ENCODE measurements at places on chromosomes 3 and 15.

GRCh38 chr3:112092496-112093179 lies 6.4 kb downstream of the C3orf52 start:
- no peak for DNase-seq

- DNase-seq = no peak
Measured at GRCh38 chr3:59764171-59764570, 714.3 kb upstream of the CFAP20DC start.

DNA sequence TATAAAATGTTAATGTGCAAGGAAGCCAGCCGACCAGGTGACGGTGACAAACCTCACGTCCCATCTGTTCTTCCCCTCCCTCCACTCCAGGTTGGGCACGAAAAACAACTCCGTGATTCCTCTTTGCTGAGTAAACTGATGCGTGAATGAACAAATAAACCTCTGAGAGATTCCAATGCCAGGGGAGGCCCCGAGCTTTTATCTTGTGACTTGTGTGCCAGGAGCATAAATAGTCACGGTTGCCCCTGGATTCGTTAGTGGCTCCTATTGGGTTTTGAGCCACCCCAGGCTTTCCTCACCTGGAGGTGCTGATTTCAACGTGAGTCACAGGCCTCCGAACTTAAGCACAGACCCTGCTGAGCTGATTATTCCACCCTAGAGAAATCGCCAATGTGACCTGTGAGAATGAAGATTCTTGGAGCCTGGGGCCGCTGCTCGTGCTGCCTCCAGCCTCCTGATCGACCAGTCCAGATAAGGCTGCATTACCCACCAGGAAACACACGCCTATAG lies 119.2 kb downstream of the SHQ1 start:
- no peak for DNase-seq

DNA sequence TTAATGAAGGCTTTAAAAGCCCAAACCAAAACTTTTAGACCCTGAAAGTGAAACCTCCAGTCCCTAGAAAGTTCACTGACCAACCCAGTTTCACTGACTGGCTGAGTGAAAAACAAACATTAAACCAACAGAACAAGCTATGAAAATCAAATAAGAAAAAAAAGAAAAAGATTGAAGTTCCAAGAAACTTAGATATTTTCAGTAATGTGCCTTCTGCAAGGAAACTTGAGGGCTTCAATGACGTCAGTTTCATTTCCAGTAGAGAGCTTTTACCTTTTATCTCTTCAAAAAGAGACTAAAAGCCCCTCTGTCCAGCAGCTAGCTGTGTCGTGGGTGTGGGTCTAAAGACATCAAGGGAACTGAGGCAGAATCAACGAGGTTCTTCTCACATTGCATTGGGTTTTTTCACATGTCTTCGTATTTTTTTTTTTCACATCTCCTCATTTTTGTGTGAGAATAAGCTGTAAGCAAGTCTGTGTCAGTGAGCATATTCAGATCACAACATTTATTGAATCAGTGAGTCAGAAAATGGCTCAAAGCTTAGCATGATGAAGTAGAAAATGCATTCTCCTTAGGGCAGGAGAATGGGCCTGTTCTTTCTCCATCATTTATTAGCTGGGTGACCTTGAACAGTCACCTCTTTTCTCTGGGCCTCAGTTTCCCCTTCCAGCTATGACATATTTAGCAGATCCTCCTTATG lies 54.8 kb upstream of the BCL6 start:
- DNase-seq = no peak

GRCh38 chr3:14808502-14809266 lies 10.1 kb upstream of the FGD5 start:
- DNase-seq = no peak

DNA sequence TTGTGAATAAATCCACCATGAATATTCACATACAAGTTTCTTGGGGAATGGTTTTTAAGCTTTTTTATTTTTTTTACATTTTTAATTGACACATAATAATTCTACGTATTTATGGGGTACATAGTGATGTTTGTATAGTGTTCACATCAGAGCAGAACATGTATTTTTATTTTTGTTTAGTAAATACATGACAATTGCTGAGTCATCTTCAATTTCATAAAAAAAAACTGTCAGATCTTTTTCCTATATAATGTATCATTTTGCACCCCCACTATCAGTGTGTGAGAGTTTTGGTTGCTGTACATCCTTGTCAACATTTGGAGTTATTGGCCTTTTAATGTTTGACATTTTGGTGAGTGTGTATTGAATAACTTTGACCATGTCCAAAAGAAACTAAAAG lies 39.9 kb upstream of the FILIP1L start:
- DNase-seq = no peak

DNA sequence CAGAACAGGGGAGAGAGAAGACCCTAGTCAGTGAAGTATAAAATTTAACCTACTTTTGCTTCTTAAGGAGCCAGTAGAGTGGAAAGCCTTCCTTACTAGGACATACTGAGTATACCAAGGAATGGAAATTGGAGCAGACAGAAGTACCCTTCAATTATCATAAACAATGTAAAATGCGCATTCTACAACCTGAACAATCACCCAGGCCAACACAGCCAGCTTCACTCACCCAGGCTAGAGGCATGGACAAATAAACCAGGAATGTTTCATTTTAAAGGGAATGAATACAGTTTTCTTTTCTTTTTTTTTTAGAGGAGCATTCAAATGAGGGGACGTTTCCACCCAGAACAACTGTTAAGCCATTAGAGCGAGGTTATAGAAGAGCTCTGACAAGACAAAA lies 41.9 kb upstream of the PLXND1 start:
- no peak for DNase-seq

GRCh38 chr3:132405188-132405587 lies 12.1 kb upstream of the DNAJC13 start:
- DNase-seq = no peak

GRCh38 chr3:188187053-188187452 lies 33.1 kb downstream of the LPP start:
- no peak for DNase-seq

- DNase-seq = no peak
Measured at GRCh38 chr3:138359148-138359918, 11.0 kb downstream of the MRAS start.

DNA sequence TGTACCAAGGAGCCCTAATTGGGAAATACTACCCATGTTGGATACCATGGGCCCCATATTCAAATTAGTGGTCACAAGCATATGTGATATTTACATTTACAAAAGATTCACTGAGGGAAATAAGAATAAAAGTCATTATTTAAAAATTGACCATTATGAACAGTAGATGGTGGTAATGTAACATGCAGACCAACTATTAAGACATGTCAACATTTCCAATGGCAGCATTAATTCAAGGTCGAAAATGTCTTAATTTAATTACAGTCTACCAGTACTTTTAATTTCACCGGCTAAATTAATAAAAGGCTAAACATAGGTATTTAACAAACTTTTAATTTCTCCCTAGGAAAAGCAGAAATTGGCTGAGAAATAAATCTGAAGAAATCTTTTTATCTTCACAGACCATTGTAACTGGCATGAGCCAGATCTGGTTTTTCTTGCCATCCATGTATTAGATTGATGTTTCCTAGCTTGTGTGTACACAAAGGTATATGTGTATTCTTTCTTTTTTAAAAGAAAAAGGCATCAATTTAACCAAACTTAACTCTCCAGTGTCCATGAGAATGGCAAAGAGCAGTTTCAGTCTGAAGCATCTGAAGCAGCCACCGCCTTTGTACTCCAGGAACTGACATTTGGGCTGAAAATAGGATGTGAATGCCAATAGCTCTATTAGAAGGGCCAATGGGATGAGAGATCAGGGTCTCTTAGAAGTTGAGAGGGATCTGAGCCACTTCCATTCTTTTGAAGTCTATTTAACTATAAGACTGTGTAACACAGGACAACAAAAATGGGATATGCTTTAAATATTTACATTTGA lies 26.6 kb downstream of the NEK11 start:
- no peak for DNase-seq

GRCh38 chr3:159734681-159735080 lies 254.0 kb upstream of the IL12A start:
- no peak for DNase-seq

GRCh38 chr15:90813796-90814190 lies 54.6 kb upstream of the FURIN start:
- DNase-seq = no peak

- no peak for DNase-seq
Measured at GRCh38 chr15:74656935-74657535, 38.8 kb downstream of the EDC3 start.

DNA sequence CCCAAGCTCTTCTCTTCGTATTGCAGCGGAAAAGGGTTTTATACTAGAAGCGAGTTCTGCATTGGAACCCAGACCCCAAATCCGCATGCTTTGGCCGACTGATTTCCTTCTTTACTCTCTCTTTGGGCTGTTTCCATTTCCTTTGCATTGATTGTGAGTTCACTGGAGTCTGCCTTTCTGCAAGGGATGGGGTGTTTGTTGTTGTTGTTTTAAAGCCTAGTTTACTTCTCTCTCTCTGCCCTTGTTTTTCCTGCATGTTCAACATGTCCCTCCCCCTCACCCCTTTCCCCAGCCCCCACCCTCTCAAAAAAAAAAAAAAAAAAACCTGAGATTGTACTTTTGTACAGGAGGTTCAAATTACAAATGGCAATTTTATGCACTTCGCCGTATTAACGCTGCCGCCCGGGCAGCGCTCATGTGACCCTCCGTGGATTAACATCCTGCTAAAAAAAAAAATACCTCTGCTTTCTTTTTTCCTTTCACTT lies 2.2 kb downstream of the NR2F2 start:
- peak; percentile 18 for DNase-seq

DNA sequence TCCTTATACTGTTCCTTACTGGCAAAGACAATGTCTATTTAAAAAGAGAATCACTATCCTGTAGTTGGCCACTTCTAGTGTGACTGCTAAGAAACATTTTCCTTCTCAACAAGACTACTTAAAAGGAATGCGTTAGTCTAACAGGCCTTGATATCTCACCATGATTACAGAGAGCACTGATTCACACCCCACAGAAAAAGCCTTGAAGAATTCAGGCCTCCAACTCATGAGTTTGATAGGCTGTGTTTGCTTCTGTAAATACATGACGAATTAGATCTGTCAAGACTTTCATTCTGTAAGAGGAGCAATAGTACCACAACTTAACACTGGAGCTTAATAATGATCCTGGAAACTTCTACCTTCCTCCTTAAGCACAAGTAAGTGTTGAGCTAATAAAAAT lies 432.8 kb upstream of the NR2F2 start:
- DNase-seq = no peak

GRCh38 chr15:33746203-33746602 lies 222.1 kb upstream of the CHRM5 start:
- no peak for DNase-seq

- no peak for DNase-seq
Measured at GRCh38 chr3:37598808-37599581, 262.7 kb upstream of the CTDSPL start.

GRCh38 chr3:65479990-65480389 lies 558.7 kb downstream of the MAGI1 start:
- no peak for DNase-seq

DNA sequence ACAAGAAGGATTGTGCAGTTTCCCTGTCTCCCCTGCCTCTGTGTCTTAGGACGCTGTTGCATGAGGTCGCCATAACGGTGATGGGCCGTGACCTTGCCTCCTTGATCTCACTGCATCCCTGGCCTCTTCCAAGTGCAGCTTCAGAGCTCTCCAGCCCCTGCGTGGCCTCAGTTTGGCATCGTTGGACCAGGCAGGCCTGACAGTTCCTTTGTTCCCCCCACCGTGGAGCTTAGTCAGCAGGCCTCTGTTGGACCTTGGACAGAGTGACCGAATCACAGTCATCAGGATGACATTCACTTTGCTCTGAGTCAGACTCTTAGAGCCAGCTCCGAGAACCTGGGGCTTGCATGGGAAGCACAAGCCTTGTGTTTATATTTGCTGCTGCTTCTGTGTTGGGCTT lies 139.4 kb downstream of the OPA1 start:
- peak; percentile 73 for DNase-seq

GRCh38 chr3:81980596-81981494 lies 219.4 kb upstream of the GBE1 start:
- DNase-seq = no peak

DNA sequence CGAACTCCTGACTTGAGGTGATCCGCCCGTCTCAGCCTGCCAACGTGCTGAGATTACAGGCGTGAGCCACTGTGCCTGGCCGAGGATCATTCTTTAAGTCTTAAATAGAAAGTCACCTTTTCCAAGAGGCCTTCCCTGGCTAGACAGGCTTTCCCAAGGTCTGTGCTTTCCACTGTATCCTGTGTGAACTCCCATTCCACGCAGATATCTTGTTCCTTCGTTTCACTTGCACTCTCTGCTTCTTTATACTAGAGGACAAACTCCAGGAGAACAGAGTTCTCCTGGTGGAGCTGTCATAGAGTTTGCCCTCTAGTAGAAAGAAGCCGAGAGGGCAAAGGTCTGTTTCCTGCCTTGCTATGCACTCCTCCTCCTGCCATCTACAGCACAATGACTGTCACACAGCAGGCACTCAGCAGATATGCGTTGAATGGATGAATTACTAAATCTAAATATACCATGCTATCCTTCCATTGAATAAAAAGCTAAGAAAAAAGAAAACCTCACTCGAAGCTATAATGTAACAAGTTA lies 211.2 kb downstream of the FOXP1 start:
- no peak for DNase-seq

DNA sequence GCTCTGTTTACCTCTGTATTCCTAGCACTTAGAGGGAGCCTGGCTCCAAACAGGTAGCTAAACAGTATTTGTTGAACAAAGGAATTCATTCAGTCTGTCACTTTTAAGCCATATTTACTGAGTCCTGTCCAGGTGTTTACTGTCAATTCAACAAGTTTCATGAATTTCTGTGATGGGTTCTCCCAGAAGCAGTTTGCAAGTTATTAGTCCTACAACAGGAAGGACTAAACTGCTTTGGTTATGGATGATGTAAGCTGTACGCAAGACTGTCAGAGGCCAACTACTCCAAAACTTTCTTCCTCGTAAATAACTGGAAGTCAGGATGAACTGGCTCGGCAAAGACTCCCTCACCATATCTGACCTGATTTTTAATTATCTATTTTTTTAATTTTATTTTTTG lies 25.1 kb downstream of the STIMATE start:
- no peak for DNase-seq

DNA sequence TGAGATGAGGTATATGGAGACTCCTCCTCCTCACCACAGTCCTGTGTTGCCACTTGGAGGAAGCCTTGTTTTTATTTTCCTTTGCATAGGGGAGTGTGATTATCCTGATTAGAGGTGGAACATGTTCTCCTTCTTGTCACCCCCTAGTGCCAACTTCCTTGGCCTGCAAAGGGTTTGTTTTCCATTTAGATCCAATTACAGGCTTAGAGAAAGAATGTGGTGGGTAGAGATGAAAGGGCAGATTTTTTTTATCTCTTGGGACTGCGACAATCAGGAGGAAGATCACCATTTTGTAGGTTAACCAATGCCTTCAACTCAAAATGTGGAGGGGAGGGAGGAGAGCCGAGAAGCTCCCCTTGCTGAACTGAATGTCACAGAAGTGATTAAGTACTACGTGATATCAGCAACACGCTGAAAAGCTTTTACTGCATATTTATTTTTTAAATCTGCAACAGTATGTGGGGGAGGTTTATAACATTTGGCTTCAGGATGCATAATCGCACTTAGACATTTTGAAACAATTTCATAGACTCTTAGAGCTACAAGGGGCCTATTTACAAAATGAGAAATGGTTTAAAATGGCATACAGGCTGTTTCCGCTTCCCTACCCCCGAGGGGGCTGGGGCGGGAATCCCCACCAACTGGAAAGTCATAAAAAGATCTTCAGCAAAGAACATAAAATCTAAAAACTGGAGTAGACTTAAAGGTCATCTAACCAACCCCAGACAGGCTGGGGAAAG lies 2.4 kb downstream of the LMCD1 start:
- no peak for DNase-seq

GRCh38 chr3:132804498-132804897 lies 82.3 kb upstream of the NPHP3 start:
- DNase-seq = peak; percentile 26
